ENCODE measurements at places on chromosomes 2 and 18.

DNA sequence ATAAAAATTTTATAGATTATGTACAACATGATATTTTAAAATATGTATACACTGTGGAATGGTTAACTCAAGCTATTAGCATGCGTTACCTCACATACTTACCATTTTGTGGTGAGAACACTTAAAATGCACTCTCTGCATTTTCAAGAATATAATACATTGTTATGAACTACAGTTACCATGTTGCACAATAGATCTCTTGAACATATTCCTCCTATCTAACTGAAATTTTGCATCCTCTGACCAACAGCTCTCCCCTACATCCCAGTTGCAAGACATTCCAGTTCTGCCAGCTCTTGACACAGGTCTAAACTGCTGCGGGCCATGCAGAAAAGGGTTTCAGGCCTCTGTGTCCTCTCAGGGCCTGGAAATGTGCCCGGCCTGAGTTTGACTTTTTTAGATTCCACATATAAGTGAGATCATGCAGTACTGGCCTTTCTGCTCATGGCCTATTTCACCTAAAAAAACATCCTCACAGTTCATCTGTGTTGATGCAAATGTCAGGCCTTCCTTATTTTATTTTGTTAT, 113.7 kb downstream of the CDCA7 start:
- no peak for DNase-seq

DNA sequence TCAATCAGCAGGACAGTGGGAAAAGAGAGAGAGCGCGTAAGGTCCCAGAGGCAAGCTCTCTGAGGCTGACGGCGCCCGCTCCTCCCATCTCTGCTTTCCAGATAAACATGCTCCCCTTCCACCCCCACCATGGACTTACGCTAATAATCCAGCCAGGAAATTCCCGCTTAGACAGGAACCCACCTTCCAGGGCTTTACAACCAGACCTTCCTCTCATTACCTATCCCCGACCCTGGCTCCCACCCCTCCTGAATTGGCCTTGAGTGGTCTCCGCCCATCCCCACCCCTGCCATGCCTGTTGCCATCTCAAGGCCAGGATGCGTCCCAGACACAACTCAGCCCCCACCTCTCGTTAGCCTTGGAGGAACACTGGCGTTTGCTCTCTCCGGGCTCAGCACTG, 131.1 kb downstream of the SMAD2 start:
- no peak for DNase-seq

DNA sequence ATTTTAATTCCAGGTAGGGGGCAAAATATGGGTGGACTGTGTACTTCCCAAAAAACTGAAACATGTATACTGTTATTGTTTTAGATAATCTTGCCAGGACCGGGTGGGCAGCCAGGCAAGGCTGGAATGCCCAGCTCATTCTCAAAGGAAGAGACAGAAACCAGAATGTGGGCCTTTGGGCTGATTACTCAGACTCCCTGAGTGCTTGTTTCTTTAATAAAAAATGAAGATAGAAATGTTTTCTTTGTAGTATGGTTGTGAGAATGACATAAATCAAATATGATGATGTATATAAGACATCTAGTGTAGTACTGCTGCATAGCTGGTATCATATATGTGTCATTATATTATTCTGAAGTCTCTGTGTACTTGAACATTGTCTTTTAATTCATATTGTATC, 231.6 kb upstream of the NT5C1B start:
- no peak for DNase-seq

DNA sequence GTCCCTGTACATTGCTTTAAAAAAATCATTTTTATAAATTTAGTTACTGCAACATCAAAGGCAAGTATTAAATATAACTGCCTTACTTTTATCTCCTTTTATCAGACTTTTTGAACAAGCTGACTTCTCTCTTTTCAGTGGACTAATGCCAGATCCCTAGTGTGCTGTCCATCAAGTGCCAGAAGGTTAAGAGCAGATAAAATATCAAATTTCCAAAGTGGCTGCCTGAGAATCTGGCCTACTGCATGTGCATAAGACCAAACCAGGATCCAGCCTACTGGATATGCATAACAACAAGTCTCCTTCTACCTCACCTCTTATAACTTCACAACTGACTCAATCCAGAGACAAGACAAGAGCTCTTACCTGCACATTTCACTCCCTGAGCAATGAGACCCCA, 59.8 kb upstream of the CHRNA1 start:
- no peak for DNase-seq

DNA sequence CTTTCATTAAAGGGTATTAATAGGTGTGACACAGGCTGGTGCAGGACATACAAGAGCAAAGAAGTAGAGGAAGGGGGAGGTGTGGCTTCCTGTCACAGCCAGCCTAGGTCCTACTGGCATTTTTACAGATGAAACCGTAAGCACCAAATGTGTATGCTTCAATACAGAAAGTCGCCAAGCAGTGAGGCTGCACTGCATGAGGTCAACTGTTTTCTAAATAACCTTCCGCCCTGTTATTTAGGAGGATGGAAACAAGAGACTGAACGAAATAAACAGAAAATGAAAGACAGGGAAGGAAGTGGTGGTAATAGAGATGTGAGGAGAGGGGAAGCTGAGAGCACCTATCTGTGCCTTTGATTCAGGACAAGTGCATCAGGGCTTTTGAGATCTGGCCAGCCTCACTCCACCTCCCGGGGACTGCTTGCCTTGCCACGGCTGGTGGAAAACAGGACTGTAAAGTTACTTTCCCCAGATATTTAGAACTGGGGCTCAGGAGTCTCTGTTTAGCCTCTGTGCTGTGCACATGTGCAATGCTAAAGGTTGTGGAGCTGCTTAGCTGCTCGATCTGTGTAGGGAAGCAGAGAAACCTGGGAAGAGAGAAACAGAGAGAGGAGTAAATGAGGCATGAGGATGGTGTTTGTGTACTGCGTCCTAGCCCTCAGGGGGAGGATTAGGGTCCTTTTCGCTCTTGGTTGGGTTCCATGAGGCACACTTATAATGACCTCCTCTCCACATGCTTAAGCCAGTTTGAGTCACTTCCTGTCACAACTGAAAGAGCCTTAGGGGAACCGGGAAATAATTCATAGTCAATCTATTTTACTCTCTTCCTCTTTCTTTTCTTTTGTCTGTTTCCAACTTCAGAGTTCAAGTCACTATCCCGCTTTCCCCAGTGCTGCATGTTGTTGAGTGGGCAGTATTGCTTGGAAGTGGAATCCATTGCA, 62.3 kb upstream of the BOD1L2 start:
- DNase-seq, result no peak
